ENCODE measurements at places on chromosomes 3 and 15. TPM values are rescaled to one million over a fixed set of nuclear protein-coding genes. Genes with fewer than 3 reads are reported as not detected.

The PRRT3 gene
- 1.1 TPM for polyA plus RNA-seq

The MUC4 gene
- polyA plus RNA-seq: not detected

The FOXB1 gene
- polyA plus RNA-seq: not detected

DNA sequence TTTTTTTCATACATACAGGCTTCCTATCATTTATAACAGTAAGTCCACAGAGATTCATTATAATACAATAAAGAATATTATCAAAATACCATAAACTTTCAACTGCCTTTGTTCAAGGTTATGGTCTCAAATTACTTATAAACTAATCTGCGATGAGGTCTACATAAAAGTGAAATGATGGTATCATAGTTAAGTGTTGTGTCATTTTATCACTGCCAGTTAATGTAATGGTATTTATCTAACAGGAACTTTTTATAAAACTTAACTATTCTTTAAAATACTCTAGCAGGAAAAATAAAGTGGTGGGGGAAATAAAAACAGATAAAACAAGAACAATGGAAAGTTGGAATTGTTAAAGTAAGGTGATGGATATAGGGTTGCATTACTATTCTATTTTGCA, 153.1 kb downstream of the OSBPL10 start:
- DNase-seq: no peak

The IQCF5 gene
- not detected for polyA plus RNA-seq

DNA sequence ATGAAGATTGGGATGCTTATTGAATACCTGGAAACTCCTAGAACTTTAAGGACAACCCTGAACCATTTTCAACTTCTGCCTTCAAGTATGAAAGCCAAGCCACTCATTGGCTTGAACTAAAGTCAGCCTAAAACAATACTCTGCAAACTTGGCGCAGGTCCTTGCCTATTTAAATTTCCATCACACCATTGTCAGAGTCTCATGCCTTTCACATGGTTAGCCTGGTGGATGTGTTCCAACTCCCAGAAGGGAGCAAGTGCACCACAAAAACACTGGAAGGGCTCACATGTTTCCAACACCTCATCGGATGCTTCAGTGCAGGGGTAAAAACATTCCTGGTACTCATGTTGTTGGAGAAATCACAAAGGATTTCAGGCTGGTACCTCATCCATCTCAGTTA, 511.6 kb upstream of the MDFIC2 start:
- DNase-seq: no peak

GRCh38 chr15:70036585-70037291, 61.0 kb downstream of the TLE3 start:
- DNase-seq: no peak

Measured in A549 (cell line).